ENCODE measurements at places on chromosomes 1 and 21.

- H3K27me3 ChIP-seq, result no peaks in the 10 kb centered on the region
- no peak overlapping the region for H3K4me3 ChIP-seq
- H3K27ac ChIP-seq, result no peak overlapping the region
- no peaks in the 10 kb centered on the region for H3K36me3 ChIP-seq
- no peaks in the 10 kb centered on the region for H3K4me1 ChIP-seq
- no peak for DNase-seq
Observed at GRCh38 chr1:206496131-206496793, 11.1 kb upstream of the RASSF5 start.

DNA sequence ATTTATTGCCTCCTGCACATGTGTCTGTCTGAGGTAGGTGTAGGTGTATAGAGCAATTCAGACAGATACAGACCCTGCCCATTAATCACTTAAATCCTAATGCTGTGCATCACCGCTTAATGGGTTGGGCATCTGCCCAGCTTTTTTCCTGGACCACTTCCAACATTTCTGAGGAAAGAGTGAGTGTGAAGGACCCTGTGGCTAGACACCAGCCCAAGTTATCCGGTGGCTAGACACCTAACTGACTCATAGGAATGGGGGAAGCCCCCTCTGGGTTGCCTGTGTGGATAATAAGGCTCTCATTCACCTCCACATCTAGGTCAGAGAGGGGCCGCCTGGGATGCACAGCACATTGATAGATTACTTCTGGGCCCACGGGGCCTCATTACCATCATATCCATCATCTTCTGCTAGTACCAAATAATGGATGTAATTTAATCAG is 121.1 kb upstream of the RAVER2 start:
- no peaks in the 10 kb centered on the region for H3K4me1 ChIP-seq
- H3K27me3 ChIP-seq, result no peaks in the 10 kb centered on the region
- H3K36me3 ChIP-seq, result no peaks in the 10 kb centered on the region
- peak; percentile 56 for DNase-seq

GRCh38 chr1:9039761-9040658 is 13.8 kb upstream of the SLC2A7 start:
- H3K4me3 ChIP-seq, result no peak overlapping the region
- peaks cover 25% of the 10 kb centered on the region for H3K27me3 ChIP-seq
- H3K27ac ChIP-seq, result no peak overlapping the region

DNA sequence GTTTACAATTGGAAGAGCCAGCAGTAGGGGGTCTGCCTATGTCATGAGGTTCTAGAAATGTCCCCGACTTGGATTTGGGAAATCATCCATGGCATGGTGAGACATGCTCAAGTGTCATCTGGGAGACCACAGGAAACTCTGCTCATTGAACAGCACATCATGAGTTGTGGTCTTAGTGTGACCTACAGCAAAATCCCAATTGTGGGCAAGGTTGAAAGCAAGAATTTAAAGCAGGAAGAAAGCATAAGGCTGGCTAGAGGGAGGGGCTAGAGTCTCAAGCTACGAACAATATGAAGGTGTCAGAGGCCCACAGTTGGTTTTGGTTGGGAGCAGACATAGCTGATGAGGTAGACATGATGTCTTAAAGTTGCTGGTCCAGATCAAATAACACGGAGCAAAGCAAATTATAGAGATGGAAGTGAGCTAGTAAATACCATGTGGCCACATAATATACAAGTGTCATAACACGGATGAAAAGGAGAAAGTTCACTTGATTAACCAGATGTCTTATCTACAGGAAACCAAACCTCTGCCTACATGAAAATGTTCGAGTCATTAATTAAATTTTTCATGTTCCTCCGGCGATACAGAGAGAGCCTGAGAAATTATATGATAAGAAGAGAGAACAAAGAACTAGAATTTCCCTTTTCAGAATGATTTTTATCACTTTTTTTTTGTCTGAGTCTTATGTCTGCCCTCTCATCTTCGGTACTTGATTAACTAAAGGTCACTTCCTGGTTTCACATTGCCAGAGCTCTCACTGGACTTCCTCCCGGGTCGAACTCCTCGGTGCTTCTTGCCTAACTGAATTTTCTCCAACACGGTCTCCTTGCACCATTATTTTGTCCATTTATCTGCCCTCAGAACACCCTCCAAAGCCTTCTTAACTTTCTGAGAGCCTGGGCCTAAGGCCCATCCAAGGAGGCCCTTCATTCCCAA is 67.5 kb upstream of the DUSP10 start:
- no peaks in the 10 kb centered on the region for H3K27me3 ChIP-seq
- no peak overlapping the region for H3K27ac ChIP-seq
- no peak for DNase-seq
- no peaks in the 10 kb centered on the region for H3K4me1 ChIP-seq
- H3K4me3 ChIP-seq, result no peak overlapping the region

DNA sequence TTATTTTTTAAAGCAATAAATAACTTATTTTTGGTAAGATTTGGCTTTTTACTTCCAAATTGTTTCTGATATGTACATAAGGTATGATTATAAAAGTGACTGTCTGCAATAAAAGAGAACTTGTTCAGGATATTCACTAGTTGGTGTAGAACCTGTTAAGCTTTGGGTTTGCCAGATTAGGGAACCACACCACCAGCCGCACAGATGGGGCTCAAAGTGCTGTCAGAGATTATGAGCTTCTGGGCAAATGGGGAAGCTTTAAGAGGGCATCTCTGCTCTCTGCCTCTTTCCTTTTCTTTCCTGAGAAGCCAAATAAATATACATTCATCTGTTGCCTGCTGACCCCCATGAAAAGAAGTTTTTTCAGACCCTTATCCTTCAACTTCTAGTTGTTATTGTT is 25.4 kb downstream of the IVNS1ABP start:
- H3K27me3 ChIP-seq, result no peaks in the 10 kb centered on the region
- no peak overlapping the region for H3K4me3 ChIP-seq
- no peak for DNase-seq
- peaks cover 25% of the 10 kb centered on the region for H3K36me3 ChIP-seq

DNA sequence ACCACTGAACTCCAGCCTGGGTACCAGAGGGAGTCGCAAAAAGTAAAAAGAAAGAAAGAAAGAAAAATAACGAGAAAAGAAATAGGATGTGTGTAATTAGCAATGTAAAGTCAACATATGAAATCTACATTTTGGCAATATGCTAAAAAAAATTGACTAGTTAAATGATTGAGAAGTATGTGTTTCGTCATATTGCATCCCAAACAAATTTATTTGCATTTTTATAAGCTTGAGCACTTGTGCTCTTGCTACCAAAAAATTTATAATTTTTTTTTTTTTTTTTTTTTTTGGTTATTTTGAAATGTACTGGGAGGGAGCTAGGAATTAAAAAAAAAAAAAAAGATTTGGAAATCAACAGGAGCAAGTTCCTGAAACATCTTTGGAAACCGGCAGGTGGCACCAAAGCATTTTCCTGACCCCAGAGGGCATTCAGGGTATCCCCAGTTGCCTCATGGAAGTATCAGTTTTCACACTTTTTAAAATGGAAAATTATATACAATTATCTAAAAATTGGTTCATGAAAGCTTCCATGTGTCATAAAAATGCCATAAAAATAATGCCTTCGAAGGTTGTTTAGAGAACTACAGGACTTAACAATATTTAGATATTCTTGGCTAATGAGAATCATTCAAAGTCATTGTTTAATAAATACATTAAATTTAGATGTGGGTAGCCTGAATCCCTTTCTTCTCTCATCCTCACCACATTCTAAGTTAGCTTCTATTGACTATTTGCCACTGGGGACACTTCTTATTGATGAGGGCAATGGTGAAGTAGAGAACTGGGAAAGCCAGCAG is 4.8 kb upstream of the HEATR1 start:
- no peaks in the 10 kb centered on the region for H3K36me3 ChIP-seq
- no peak overlapping the region for H3K27ac ChIP-seq
- no peaks in the 10 kb centered on the region for H3K4me1 ChIP-seq
- no peak overlapping the region for H3K4me3 ChIP-seq
- no peaks in the 10 kb centered on the region for H3K27me3 ChIP-seq
